H4 (cell line): ENCODE measurements at places on chromosomes 7 and 10. TPM values are rescaled to one million over a fixed set of nuclear protein-coding genes. Genes with fewer than 3 reads are reported as not detected.

CYP2E1 gene
- total RNA-seq = 0.43 and 0.50 TPM in 2 replicates

ZCCHC24 gene
- 8.7 and 8.8 TPM in 2 replicates for total RNA-seq

- no peak for DNase-seq
Measured at GRCh38 chr10:103541616-103542015, 48.1 kb downstream of the NEURL1 start.

GRCh38 chr7:195010-195829 is 2.8 kb downstream of the FAM20C start:
- DNase-seq = peak; percentile 68

- no peak for DNase-seq
Measured at GRCh38 chr10:69107176-69107490, 16.8 kb upstream of the VPS26A start.

DNA sequence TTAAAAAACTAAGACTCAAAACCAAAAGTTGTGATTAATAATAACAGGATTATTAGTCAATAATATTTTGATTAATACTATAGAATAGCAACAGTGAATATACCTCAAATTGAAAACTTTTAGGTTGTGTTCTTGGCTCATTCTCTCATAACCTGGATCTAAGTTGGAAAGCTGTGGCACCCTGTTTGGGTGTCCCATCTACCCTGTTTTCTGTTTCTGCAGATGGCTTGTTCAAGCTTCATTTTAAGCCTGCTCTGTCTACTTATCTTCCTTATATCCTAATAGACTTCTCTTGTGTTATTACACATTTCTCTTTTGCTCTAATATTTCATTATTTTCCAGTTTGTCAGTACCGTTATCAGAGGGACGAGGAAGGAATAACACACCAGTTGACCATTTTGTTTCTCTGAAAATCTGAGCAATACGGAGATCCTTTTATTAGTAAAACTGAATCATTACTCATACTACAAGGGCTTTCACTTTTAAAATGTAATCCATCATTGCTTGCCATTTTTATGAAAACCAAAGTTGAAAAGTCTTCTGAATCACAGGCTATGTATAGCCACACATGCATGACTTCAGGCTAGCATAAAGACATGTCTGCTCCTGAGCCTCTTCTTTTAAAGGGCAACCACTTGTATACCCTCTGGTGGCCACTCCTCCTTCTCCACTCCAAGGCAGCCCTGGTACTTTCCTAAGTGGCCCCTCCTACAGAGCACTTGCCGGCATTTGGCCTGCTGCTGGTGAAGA is 22.3 kb downstream of the COX15 start:
- no peak for DNase-seq
